ENCODE measurements at places on chromosomes 1 and 21. TPM values are rescaled to one million over a fixed set of nuclear protein-coding genes. Genes with fewer than 3 reads are reported as not detected.

GRCh38 chr1:185531838-185532237, 202.4 kb upstream of the HMCN1 start:
- DNase-seq = no peak

- no peak for DNase-seq
These were observed 22.6 kb downstream of the AK4 start for GRCh38 chr1:65170511-65171142.

GRCh38 chr21:46454142-46454541, 4.5 kb upstream of the DIP2A start:
- DNase-seq = no peak

DNA sequence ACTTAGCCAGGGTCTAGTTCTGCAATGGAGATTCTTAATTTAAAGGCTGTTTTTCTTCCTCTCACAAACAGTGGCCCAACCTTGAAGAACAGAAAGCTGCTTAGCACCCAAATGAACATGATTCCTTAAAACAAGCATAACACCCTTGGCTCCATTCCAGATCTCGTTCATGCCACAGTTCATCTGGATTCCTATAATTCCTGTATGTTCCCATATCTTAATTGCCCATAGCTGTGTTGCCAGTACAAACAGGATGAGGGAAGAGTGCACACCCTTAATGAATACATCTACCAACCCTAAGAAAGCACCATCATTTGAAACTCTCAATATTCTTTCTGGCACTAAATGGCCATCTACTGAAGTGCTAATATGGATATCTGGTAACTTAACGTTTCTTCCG, 45.5 kb downstream of the TGFB2 start:
- no peak for DNase-seq

Gene KPRP
- not detected for total RNA-seq

DNA sequence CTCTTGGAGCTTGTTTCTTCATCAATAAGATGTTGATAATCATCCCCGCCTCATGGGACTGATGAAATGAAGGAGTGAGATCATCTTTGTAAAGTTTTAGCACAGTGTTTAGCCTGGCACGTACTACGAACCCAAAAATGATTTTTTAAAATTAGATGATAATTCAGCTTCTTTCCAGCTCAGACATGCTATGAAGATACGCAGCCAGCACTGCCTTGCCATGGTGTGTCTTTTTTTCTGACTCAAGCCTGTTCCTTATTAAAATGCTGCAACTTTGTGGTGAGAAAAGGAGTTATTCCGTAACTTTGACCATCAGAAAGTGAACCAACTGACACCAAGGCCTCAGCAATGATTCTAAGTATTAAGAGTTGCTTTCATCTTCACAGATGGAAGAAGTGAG, 269.0 kb downstream of the LTN1 start:
- DNase-seq = no peak

DNA sequence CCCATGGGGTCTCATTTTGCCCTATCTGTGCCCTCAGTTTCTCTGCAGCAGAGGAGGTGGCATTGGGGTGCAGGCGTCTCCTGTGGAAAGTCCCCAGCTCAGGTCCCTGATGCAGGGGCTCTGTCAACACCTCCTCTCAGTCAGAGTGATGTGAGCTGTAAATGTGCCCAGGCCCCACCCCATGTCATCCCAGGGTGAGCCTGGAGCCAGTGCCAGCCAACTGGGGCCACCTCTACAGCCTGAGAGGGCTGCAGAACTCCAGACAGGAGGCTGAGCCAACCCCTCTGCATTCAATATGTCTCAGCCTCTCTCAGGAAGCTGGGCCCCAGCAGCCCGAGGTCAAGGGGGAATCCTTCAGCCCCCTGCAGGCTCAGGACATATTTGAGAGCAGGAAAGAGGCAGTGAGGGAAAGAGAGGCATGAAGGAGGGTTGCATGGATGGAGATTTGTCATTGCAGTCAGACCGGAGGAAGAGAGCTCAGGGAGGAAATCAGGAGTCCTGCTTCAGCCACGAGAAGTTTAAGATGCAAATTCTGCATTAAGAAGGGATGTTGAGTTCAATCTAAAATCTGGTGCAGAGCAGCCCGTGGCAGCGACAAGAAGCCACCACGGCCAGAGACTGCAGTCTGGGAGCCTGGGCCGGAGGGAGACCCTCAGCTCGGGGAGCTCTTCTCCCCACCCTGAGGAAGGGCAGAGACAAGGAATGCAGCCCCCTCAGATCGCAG, 288.2 kb upstream of the VAMP3 start:
- DNase-seq = no peak

Gene OR2T35
- not detected for total RNA-seq

DNA sequence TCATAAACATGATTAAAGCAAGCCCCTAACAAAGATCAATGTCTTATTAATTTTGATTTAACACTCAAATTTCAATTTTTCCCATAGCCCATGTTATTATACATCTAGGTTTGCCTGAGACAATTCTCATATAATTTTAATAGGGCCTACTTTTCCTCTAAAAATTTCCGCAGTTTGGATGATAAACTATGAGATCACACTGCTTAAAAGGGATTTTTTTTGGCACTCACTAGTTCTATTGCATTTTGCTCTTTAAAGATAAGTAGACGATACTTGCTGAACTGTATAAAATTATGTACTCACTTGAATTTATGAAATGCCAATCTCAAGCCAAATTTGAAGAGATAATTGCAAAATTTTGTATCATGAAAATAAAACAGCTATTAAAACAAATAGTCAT, 480.4 kb upstream of the ZRANB2 start:
- DNase-seq = no peak

DNA sequence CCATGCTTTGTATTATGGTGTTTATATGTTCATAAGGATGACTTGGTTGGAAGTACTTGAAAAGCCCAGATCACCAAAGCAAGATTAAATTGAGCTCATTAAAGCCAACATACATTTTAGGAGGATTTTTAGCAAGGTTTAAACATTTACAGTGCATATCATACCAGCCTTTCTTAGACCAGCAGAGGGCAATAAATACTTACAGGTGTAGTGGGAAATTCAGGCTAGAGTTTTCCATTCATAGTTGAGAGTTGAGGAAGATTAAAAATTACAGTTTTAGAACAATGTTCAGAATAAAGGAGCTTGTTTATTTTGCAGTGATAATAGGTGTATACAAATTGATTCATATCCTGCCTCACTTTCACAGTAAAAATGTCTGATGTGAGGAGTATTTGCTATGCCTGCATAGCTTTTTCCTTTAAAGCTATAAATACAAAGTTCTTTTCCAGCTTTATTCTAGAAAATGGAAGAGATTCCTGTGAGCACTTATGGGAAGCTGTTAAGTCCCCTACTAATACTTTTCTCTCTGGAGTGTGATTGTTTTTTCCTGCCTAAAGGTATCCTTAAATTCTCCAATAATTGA, 35.3 kb downstream of the DTL start:
- DNase-seq = no peak

Gene BROX
- 42.3 TPM for total RNA-seq

Measured in ovary (tissue), 10 donors.